ENCODE measurements at places on chromosomes 5 and 9.

DNA sequence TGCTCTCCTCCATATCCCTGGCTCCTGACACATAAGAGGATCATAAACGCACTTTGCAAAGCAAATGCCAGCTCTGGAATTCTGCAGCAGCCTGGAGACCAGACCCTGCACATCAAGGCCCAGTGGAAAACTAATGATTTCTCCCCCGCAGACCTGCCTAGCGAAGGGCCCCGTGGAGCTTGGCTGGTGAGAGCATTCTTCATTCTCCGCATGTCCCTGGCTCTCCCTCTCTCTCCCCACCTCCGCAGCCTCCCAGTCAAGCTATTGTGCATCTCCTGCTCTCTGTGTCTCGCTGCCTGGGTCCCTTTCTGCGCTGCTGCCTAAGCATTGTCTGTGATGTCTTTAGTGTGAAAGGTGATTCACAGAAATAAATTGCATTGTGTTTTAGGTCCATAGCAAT is 46.7 kb downstream of the GRIA1 start:
- no peak for DNase-seq

DNA sequence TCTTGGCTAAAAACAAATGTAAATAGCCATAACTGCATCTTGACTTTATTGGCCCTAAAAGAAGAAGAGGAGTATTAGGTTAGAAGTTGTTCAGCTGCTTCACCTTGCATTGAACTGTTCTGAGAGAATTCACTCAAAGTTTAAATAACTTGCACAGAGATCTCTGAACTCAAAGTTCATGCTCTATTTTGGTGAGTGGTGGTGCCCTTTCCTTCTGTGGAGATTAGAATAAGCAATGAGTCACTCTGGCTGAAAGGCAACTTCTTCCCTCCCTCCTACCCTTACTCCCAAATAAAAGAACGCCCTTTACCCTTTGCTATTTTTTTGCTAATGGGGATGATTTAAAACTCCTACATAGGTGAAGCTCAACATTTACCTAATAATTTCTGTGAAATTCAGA is 48.9 kb downstream of the ERMP1 start:
- no peak for DNase-seq

DNA sequence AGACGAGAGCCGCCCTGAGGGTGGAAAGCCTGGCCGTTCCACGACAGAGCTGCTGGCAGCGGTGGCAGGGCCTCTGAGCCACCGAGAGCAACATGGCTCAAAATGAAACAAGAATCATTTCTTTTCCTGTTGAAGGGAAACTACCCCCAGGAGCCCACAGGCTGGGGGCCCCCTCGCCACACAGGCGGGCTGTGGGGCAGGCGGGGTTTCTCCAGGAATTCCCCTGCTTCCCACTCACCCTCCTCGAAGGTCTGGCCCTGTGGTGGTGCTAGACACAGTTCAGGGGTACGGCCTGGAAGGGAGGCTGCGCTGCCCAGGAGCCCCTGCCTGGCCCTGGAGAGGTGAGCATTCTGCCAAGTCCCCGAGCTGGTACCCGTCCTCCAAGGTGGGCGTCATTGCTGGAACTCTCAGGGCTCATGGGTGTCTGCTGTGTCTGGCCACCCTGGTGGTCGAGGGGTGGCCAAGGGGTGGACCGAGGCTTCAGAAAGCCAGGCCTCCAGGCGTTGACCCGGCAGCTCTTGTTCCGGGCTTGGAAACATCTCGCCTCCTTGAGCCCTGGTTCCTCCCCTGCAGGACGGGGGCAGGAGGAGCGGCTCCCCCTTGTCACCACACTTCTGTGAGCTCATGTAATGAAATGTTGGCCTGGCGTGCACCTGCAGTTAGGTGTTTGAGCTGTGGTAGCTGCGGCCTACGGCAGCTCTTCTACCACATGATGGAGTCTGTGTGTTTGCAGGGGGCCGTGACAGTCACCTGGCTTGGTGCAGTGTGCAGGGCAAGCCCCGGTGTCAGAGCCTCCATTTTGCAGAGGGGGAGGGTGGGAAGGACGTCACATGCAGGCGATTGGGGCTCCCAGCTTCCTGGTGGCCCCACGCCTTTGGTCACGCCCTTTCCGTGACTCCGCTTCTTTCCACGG is 65.3 kb downstream of the RXRA start:
- peak; percentile 37 for DNase-seq

- DNase-seq: no peak
Measured at GRCh38 chr9:93126825-93127368, 7.2 kb downstream of the NINJ1 start.

GRCh38 chr9:137615387-137615871 is 3.4 kb upstream of the EHMT1 start:
- DNase-seq: no peak

DNA sequence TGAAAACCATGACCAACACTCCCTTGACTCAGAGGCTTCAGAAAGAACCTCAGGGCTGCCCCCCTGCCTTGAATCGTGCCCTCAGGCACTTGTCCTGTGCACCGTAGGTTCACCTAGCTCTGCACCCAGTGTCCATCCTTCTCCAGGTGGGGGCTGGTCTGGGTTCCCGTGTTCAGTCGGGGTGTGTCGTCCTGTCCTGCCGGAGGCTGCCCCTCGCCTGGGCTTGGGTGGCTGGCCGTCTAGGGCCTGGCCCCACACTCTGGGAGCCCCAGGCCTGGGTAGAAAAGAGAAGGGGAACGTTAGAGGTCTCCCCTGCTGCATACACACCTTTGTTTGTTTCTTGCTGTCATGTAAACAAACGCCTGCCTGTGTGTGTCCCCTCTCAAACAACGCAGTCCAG is 29.3 kb downstream of the CATSPER3 start:
- no peak for DNase-seq

DNA sequence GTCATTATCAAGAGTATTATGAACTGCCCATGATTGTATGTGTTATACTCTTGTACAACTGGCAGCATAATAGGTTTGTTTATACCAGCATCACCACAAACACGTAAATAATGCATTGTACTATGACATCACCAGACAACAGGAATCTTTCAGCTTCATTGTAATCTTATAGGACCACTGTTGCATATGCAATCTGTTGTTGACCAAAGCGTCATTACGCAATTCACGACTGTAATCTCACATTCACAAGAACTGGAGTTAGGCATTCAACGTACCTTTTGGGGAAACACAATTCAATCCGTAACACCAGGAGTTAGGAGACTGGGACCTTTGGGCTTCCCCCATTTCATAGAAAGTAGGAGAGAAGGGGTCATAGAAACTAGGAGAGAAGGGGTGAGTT is 20.4 kb upstream of the ARSI start:
- DNase-seq: no peak

GRCh38 chr5:12780536-12780935 is 876.3 kb upstream of the CTNND2 start:
- no peak for DNase-seq

All from stimulated activated CD4-positive, alpha-beta T cell treated with anti-CD3 and anti-CD28 coated beads, Interleukin-15, amount 100 ng/mL, for 1 hour (primary cell).